Subcutaneous preadipocyte (primary cell): ENCODE measurements at places on chromosomes 13 and 19. TPM values are rescaled to one million over a fixed set of nuclear protein-coding genes. Genes with fewer than 3 reads are reported as not detected.

Gene HTR2A
- total RNA-seq = under 0.01 and 0.37 TPM in 2 replicates

Gene NKPD1
- total RNA-seq = 0.39 and 1.1 TPM in 2 replicates

Gene OVOL3
- total RNA-seq = not detected in 2 replicates

Gene ZNF441
- total RNA-seq = 4.8 and 5.7 TPM in 2 replicates

Gene GPR12
- not detected in 2 replicates for total RNA-seq

Gene ZNF563
- total RNA-seq = 2.0 and 2.2 TPM in 2 replicates

Gene MYO1F
- 0.20 and 0.73 TPM in 2 replicates for total RNA-seq

Gene PLIN5
- total RNA-seq = under 0.01 TPM in 1 of 2 replicates, not detected in the other

Gene HIPK4
- total RNA-seq = under 0.01 and 0.20 TPM in 2 replicates

Gene ZNF682
- total RNA-seq = 1.4 and 1.5 TPM in 2 replicates

Gene ENOX1
- 9.6 and 12.9 TPM in 2 replicates for total RNA-seq

Gene MEIOSIN
- not detected in 2 replicates for total RNA-seq

Gene HRC
- total RNA-seq = not detected in 2 replicates

Gene SCN1B
- total RNA-seq = 2.2 TPM in 2 replicates

Gene ZNF490
- 6.1 and 7.3 TPM in 2 replicates for total RNA-seq

Gene KL
- total RNA-seq = under 0.01 and 0.20 TPM in 2 replicates

Gene C13orf42
- not detected in 2 replicates for total RNA-seq

Gene FBXO17
- total RNA-seq = 24.3 and 30.7 TPM in 2 replicates

Gene ZNF726
- total RNA-seq = 2.9 and 6.5 TPM in 2 replicates

Gene KLK4
- not detected in 2 replicates for total RNA-seq

Gene ZNF665
- 3.7 and 4.8 TPM in 2 replicates for total RNA-seq

Gene SYDE1
- total RNA-seq = 23.5 and 30.1 TPM in 2 replicates

Gene CD79A
- not detected in 2 replicates for total RNA-seq

Gene CD22
- 1.4 TPM in 1 of 2 replicates, not detected in the other for total RNA-seq

Gene KIR2DL4
- not detected in 2 replicates for total RNA-seq

Gene CLEC17A
- total RNA-seq = under 0.01 TPM in 1 of 2 replicates, not detected in the other

Gene OR7G1
- total RNA-seq = not detected in 2 replicates

Gene ATP8A2
- total RNA-seq = under 0.01 TPM in 1 of 2 replicates, not detected in the other

Gene SWSAP1
- 0.59 and 0.73 TPM in 2 replicates for total RNA-seq

Gene DHDH
- not detected in 2 replicates for total RNA-seq

Gene TGFBR3L
- total RNA-seq = 0.37 and 0.78 TPM in 2 replicates

Gene GTF2F1
- total RNA-seq = 40.7 and 42.3 TPM in 2 replicates

Gene HIF3A
- 10.8 and 22.0 TPM in 2 replicates for total RNA-seq

Gene IGFL3
- total RNA-seq = not detected in 2 replicates

Gene ZFP82
- 4.8 and 5.5 TPM in 2 replicates for total RNA-seq

Gene PRODH2
- total RNA-seq = not detected in 2 replicates

Gene FREM2
- total RNA-seq = not detected in 2 replicates

Gene RFPL4A
- not detected in 2 replicates for total RNA-seq

Gene COLGALT1
- 104 and 126 TPM in 2 replicates for total RNA-seq

Gene ZNF552
- total RNA-seq = 4.1 and 4.8 TPM in 2 replicates

Gene KLK13
- not detected in 2 replicates for total RNA-seq

Gene ZNF90
- 2.9 and 3.9 TPM in 2 replicates for total RNA-seq

Gene GGN
- total RNA-seq = 0.37 and 0.78 TPM in 2 replicates

Gene TRAPPC2B
- total RNA-seq = 4.5 and 7.3 TPM in 2 replicates

Gene S1PR4
- total RNA-seq = not detected in 2 replicates

Gene RELB
- 7.3 and 11.3 TPM in 2 replicates for total RNA-seq

Gene GPALPP1
- 15.8 and 22.1 TPM in 2 replicates for total RNA-seq

Gene TEX101
- not detected in 2 replicates for total RNA-seq

Gene EPS8L1
- total RNA-seq = 0.98 TPM in 1 of 2 replicates, not detected in the other

Gene ICAM5
- under 0.01 and 0.20 TPM in 2 replicates for total RNA-seq

Gene CNFN
- total RNA-seq = 0.37 TPM in 1 of 2 replicates, not detected in the other

Gene LPAR2
- 1.1 and 2.2 TPM in 2 replicates for total RNA-seq

Gene MBOAT7
- 30.9 and 32.0 TPM in 2 replicates for total RNA-seq
